Fibroblast of skin of left quadriceps (primary cell): ENCODE measurements at places on chromosomes 16 and 17.
A peak's percentile ranks its signal among the peaks of the same experiment; 100 is the strongest.

DNA sequence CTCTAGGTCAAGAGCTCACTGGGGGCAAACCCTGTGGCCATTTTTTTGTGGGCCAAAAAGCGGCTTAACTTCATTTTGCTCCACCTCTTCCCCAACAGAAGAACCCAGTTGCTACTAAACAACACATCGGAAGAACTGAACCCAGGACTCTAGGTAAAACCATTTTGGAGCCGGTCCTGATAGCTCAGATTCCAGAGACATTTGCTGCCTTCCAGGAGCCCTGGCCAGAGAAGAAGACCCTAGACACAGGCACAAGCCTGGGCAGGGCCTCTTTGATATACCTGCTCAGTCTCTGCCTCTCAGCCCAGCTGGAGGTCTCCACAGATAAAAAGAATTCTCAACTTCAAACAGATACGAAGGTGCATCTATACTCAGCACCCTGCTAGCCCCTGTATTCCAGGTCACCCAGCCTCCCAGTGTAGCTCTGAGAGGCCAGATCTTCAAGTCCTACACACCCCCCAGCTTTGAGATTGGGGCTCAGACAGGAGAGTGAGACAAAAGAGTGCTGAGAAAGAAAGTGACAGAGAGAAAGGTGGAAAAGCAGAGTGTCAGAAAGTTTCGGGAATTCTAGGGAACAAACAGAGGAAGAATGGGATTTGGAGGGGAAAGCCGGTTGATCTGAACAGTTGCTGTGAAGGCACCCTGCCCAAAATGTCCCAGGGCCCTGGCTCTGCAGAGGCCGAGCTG is 6.6 kb upstream of the HOXB9 start:
- no peak for DNase-seq

DNA sequence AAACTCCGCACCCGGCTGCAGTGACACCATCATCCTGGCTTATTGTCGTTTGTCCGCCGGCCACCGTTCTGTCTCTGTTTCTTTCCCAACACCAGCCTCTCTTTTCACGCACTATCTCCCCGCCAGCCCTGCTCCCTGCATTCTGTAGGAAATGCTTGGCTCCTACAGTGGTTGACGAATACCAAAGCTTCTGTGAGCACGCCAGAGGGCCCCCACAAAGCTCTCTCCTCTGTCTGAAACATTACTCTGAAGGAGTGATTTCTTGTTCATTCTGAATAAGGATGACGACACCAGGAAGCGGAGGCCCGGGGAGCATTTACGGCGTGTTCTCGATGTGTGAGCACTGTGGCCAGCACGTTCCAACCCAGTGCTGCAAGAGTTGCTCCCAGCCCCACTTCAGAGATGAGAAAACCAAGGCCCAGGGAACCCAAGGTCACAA is 58.8 kb downstream of the ADCY9 start:
- no peak for DNase-seq

DNA sequence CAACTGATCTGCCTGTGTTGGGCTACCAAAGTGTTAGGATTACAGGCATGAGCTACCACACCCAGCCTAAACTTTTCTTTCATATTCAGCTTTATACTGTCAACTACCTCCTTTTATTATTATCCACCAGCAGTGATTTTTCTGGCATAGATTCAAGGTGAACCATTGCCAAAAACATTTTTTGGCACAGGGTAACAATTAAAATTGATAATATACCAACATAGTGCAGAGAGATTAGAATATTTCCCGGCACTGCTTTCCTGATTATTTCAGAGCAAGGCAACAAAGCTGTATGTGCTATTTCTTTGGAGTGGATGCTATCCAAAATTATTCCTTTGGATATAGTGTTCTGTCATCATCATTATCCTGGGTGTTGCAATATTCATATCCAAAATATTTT is 781.6 kb upstream of the SOX9 start:
- no peak for DNase-seq

- no peak for DNase-seq
Measured at GRCh38 chr17:34614698-34615097, 35.3 kb downstream of the TMEM132E start.

DNA sequence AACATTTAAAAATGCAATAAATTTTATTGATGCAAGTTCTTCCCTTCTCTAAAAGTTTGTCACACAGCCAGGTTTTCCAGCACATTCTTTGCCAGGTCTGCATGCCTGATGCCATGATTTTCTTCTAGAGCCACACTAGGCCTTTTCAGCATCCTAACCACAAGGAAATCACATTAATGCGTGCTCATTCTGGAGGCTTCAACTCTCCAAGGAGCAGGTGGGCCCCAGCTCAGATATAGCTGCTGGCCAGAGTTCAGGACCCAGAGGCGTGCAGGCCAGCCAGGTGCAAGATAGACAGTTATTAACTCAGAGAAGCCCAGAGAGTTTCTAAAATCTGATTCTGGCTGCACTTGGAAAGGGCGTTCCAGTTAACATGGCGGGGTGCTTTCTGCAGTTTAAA is 124.5 kb upstream of the MAF start:
- DNase-seq: no peak

DNA sequence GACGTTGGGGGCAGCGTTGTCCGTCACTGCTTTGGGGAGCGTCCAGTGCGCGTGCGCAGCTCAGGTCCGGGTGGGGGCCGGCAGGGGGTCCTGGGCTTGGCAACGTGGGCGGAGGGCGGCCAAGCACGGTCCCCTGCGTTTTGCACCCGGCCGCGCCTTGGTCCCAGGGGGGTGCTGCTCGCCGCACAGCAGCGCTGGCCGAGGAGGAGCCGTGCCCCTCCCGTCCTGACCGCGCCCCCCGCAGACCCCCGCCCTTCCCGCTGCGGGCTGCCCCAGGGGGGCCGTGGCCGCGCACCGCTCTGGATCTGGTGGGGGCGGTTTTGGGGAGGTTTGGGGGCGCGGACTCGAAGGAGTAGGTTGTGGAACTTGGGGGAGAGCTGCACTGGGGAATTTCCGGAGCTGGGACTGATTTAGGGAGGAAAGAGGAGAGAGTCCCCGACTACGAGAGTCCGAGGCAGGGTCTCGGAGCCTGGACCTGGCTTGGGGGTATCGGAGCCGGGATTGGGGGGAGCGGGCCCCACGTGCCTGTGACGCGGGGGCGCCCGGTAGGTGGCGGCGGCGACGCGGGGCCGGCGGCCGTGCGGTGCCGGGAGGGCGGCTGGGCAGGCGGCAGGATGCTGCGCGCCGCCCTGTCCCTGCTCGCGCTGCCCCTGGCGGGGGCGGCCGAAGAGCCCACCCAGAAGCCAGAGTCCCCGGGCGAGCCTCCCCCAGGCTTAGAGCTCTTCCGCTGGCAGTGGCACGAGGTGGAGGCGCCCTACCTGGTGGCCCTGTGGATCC is at the start of gene SLC9A5:
Gene SLC9A5 (plus strand): TSS at position 579 of the 777 bp plus-strand sequence. CDS start 36 bp downstream, at position 615.
- DNase-seq: no peak

GRCh38 chr16:54647216-54647615 is 283.4 kb upstream of the IRX5 start:
- DNase-seq: no peak

DNA sequence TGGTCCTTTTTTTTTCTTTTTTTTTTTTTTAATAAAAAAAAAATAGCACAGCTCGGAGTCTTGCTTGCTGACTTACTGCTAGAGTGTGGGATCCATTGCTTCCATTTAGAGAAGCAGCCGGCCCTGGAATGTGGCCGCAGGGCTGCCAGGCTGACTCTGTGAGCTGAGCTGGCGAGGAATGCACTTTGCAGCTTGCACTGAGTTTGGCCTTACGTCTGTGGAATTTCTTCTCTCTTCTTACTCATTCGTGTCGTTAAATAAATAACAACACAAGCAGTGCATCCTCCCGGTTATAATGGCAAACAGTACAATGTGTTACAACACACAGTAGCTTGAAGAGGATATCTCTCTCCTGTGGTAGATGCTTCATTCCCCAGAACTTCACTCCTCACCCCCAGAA is 69.2 kb downstream of the PRKCB start:
- DNase-seq: peak; percentile 6

DNA sequence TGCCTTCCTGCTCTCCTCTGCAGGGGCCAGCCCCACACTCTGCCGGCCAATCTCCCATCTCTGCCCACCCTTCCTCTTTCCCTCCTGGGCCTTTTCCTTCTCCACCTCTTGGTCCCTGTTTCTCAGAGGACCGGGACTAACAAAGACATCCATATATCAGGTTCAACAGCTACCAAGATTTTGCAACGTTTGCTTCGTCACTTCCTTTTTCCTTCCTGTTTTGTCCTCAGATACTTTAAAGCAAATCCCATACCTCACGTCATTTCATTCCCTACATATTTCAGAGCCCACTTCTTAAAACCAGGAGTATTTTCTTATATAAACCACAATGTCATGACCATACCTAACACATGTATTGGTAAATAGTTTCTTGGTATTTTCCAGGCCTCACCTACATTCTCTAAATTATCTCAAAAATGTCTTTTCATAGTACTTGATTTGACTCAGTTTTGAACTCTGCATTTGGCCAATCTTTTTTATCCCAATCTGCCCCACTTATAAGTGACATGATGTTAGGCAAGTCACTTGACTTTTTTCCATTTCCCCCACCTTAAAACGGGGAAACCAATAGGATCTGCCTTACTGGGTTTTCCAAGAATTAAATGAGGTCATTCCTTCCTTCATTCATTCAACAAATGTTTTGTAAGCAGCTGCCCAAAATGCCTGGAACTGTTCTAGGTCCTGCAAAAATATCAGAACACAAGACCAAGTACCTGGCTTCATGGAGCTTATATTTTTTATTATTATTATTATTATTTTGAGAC is 7.2 kb upstream of the USP10 start:
- no peak for DNase-seq

DNA sequence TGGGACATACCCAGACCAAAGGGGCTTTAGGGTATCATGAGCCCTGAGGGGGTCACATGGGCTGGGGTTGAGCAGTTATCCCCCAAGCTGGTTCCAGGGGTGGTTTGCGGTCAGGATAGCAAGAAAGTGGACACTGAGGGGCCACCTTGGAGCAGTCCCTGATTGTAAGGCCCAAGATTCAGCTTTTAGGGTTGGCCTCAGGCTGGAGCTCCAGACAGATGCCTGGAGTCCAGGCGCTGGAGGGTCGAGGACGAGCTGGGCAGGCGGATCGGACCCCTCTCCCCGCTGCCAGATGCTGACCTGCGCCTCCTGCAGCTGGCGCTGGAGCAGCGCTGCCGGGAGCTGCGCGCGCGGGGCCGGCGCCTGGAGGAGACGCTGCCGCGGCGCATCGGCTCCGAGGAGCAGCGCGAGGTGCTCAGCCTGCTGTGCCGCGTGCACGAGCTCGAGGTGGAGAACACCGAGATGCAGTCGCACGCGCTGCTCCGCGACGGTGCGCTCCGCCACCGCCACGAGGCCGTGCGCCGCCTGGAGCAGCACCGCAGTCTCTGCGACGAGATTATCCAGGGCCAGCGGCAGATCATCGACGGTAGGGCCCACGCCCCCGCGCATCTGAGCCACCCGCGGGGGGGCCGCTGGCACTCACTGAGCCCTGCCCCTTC is 10.0 kb downstream of the BTBD17 start:
- DNase-seq: no peak

- DNase-seq: no peak
Measured at GRCh38 chr17:59534583-59534982, 30.8 kb upstream of the DHX40 start.

- DNase-seq: no peak
Measured at GRCh38 chr17:74749279-74750038, 1.0 kb downstream of the NHERF1 start.

DNA sequence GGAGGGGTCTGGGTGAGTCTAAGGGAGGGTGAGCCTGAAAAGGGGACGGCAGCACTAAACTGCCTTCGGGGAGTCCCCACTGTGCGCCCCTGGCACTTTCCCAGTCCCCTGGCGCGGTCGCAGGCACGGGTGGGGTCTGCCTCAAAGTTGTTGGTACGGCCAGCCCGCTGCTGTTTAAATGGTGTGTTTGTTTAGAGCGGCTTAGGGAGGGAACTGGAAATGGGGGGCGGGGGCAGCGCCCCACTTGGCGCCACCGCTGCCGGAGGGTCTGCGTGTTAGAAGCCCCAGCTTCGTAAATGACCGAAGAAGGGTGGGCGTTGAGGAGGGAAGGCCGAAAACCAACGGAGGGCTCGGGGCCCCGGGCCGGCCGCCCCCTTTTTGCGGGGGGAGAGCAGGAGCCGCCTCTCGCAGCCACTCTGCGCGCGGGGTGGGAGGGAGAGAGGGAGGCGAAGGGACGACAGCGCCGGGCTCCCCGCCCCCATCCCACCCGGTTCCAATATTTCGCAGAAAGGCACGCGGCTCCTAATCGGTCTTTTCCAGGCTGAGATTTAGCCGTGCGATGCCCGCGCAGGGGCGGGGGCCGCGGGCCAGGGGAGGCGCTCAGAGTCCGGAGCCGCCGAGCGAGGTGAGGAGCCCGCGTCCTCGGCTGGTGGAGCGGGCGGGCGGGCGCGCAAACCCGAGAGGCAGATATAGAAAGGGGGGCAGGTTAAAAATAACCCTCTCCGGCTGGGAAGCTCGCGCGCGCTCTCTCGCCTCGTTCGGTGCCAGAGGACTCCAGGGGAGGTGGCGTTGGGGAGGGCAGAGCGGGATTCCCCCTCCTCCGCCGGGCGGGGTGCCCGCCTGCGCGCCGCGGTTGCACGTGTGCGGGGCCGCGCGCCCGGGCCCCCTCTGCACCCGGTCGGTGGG is 54.9 kb downstream of the SREBF1 start:
- DNase-seq: no peak

GRCh38 chr17:61023996-61024395 is 346.3 kb downstream of the BCAS3 start:
- no peak for DNase-seq

DNA sequence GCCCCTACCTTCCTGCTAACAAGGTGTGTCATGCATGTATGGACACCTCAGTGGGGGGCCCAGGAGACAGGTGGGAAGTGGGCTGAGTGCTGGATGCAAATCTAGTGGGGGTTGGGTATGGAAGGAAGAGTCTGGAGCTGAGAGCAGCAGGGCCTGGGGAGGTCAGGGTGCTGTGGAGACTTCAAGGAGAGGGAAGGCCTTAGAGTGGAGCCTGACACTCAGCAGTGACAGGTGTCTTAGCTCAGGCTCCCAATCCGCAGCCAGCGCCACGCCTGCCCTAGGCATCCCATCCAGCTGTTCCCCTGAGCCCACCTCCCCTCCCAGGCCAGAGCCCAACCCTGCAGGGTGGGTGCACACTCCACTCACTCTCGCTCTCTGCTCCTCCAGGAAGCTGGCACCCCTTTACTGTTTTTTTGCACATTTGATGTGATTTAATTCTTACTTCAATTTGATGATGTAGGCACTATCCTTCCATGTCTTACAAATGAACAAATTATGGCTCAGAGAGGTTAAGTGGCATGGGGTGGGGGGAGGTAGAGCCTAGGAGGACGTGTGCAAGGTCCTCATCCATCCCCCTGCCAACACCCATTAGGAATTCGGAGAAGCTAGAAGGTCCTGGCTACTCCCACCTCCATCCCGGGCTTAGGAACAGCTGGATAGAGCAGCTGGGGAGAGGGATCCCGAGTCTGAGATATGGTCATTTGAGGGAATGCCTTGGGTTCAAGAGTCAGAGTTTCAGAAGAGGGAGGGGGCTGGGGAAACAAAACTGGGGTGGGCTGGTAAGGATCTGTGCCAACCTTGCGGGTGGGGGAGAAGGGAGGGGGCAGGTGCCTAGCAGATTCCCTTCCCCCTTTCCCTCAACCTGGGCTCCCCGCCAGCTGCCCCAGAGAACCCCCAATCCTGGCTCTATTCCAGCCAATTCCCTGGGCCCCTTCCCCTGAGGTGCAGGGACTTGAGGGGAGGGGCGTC is 2.1 kb downstream of the FAM171A2 start:
- DNase-seq: no peak

GRCh38 chr16:12210258-12210880 is 233.8 kb downstream of the SNX29 start:
- DNase-seq: no peak
